Glomerular endothelial cell (primary cell): ENCODE measurements at places on chromosomes 7 and 10. TPM values are rescaled to one million over a fixed set of nuclear protein-coding genes. Genes with fewer than 3 reads are reported as not detected.

GRCh38 chr7:99557940-99558305, 519 bp upstream of the ZNF655 start:
- DNase-seq: no peak

GRCh38 chr7:11776039-11776438, 56.0 kb downstream of the THSD7A start:
- DNase-seq: no peak

DNA sequence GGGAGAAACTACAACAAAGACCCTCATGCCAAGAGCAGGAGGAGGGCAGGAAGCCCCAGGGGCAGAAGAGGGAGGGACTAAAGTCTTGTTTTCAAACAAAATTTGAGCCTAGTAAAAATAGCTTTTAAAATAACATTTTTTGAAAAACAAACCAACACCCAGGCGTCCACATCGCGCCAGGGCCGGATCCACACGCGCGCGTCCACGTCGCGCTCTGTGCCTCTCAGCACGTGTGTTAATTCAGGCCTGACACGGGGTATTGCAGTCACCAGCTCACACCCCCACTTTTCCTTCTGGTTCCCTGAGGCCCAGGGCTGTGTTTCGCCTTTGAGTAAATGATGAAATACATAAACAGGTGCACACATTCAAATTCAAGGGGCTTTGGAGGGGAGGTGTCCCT, 196.2 kb downstream of the TCERG1L start:
- no peak for DNase-seq

GRCh38 chr7:6012355-6013104, 3.5 kb downstream of the AIMP2 start:
- no peak for DNase-seq

GRCh38 chr7:148772297-148773089, 73.8 kb downstream of the CUL1 start:
- peak; percentile 34 for DNase-seq

- DNase-seq: no peak
Observed at GRCh38 chr7:44279731-44280505, 45.5 kb downstream of the CAMK2B start.

DNA sequence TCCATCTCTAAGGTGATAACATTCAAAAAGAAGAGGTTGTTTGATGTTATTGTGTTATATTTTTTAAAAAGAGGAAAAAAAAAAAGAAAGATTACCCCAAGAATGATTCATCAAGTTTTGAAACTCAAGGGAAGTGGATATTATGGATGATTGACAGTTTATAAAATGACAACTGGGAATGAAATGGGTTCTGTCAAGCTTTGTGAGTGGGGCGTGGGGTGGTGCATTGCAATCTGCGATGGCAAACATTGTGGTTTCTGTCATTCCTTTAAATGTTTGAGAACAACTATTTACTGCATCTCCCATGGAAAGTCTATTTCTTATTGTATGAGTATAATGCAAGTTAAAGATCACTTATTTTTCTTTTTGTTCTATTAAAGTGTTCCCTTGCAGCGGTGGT, 297.0 kb downstream of the CCDC3 start:
- no peak for DNase-seq

GRCh38 chr7:32588657-32589056, 93.4 kb downstream of the AVL9 start:
- DNase-seq: peak; percentile 71

- no peak for DNase-seq
Observed at GRCh38 chr7:20647036-20647435, 31.6 kb downstream of the ABCB5 start.

- DNase-seq: no peak
Observed at GRCh38 chr10:106799776-106800175, 364.7 kb downstream of the SORCS1 start.

DNA sequence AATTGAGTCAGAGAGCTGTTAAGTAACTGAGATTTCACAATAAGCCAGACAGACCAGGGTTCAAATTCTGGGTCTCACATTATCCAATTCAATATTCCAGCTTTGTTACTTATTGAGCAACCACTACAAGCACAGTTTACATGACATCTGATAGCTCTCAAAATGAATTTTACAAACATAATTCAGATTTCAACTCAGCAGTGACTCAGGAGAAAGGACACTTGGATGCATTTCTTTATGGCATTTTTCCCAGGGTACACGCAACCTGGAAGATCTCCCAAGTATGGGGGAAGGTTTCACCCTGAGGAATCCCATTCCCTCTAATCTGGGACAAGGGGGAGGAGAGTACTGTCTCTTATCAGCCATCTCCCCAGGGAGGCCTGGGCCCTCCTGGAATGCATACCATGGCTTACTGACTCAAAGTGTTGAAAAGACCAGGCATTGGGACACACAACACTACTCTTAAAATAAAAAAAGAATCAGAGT, 102.4 kb downstream of the CFTR start:
- DNase-seq: no peak

- DNase-seq: no peak
Observed at GRCh38 chr10:33099748-33100147, 141.7 kb upstream of the ITGB1 start.

GRCh38 chr10:125785791-125786190, 10.2 kb upstream of the MMP21 start:
- DNase-seq: no peak

GRCh38 chr7:74092964-74093471, 9.4 kb downstream of the LIMK1 start:
- DNase-seq: no peak

DNA sequence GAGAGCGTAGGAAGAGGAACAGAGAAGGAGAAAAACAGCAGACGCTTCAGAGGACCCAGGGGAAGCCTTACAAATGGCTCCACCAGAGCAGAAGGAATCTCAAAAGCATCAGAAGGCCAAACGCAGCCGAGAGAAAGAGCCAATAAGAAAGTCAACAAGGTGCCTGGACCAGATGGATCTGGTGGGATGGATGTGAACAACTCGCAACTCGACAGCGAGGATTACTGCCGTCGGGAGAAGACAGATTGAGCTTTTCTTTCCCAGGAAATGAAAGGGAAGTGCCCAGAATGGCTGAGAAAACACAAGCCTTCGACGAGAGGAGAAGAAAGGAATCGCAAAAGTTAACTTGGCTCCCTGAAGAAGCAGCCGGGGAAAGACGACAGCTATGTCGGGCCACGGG, 132.8 kb upstream of the MGMT start:
- DNase-seq: no peak

DNA sequence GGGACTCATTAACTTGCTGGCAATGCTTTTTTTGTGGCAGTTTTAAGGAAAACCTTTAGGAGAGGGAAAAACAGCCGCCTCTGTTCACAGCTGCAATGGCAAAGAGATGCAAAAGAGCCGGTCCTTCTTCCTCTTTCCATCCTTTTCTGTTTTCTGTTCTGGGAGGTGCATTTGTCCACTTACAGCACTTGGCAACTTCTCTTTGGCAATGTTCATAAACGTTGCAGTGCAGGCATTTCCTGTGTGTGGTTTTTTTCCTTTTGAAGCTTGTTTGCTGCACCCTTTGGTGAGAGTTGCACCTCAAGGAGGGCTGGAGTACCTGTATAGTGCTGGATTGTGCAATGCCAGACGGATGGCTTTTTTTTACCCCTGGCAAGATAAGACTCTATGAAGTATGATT, 53.9 kb upstream of the HABP2 start:
- DNase-seq: no peak

- DNase-seq: no peak
Observed at GRCh38 chr7:16345979-16346958, 75.1 kb downstream of the CRPPA start.

DNA sequence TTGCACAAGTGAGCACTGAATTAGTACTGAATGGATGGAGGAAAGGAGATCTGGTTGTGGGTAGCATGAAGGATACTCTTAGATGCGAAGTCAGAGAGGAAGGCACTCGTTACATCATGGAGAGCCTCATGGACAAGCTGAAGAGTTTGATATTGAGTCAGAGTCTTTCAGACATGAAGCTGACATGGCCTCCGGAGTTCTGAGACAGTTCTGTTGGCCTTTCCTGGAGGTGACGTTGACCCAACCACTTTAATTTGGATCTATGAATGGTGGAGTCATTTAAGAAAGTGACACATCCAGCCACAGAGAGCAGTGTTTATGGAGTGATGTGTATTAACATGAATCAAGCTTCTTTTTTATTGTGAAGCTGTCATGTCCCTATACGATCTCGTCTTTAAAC, 286.3 kb upstream of the CDC14C start:
- no peak for DNase-seq

DNA sequence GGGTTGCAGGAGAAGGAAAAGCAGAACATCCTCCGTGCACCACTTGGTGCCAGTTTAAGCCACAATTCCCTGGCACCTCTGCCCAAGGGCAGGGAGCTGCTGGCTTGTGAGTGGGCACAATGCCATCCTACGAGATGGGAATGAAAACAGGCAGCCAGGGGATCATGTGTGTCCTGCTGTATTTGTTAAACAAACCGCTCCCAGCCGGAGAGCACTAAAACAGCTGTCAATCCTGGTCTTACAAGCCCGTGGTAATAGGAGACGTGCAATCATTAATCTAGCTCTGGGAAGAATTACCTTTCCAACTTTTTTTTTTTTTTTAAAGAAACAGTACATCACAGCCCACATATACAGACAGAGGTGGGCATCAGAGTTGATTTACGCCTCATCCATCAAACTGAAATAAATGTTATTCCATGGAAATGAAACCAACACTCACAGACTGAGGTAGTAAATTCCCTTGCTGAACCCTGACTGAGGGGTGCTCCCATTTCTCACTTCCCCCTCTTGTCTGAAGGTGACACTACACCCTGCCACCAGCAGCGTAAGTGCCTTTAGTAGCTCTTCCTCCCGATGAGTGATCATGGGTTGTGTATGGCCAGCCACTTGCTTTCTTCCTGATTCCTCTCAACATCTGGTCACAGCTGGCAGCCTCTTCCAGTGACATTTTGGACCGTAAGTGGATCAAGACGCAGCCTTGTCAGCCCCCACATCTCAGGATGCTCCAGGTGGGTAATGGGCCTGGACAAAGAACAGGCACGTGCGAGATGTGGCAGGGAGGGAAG, 143.8 kb downstream of the TEX36 start:
- DNase-seq: no peak

GRCh38 chr10:114395366-114396022, 8.8 kb downstream of the AFAP1L2 start:
- DNase-seq: no peak

- DNase-seq: no peak
Observed at GRCh38 chr7:97043281-97043680, 18.6 kb upstream of the DLX5 start.

DNA sequence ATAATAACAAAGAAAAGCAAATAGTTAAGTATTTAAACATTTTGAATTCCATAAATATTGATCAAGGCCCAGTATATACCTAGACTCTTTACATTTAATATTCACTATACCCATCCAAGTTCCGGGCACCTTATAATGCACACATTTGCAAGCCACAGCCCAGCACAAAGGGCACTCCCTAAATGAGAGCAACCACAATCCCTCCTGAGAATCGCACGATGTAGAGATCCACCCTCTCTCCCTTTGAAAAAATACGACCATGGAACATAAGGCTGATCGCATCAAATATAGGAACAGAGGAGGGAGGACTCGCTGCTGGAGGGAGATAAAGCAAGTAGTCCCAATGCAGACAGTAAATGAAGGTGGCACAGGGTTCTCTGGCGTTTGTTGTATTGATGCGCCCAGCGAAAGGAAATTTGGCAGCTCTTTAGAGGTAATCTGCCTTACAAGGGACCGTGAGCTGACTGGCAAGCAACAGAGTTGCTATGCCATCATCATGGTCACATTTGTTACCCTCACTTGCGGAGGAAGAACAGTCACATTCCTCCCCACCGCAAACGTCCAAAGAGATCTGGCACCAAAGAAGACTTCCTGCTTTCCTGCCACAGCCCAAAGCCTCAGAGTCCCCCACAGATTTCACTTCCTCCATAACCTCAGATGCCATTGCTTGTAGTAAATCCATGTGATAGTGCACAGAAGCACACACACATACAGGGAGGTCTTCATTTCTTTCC, 16.1 kb upstream of the TAS2R40 start:
- no peak for DNase-seq

DNA sequence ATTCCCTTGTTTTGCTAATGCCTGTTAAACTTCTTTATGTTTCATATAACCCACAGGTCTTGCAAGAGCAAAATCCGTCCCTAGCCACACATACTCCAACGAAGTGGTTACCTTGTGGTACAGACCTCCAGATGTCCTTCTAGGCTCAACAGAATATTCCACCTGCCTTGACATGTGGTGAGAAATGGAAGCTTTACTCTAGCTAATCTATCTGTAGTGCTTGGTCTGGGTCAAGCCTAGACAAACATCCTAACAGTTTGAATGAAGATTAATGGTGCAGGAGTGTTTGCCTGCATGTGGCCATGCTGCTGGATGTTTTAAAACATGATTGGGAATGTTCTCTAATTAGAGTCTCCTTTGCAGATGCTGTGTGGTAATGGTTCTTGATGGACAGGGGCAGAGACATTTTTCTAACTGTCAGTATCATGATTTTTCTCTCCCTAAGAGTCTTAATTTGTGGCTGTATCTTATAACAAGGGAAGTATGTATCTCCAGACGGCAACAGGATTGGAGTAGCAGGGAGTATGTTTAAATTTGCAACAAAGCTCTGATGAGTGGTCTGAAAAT, 308.5 kb upstream of the FZD1 start:
- DNase-seq: no peak

GRCh38 chr10:111344804-111345203, 268.0 kb downstream of the ADRA2A start:
- DNase-seq: no peak

DNA sequence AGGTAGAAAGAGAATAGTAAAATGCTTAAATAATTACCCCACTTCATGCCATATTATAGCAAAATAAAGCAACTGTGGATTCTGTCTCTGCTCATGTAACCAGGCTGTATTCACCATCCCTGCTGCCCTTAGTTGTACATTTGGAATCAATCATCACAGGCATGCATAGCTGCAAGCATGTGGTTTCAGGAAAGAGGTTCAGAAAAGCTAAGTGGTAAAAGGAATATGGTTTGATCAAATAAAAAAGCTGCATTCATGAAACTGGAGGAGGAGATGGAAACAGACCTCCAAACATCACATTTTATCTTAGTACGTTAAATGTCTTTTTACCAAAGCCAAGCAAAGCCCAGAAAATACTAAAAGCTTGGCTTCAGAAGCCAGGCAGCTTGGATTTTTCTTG, 81.3 kb downstream of the ADAM22 start:
- no peak for DNase-seq

Gene C7orf33
- not detected in 2 replicates for total RNA-seq

Gene SPDYE9
- total RNA-seq: not detected in 2 replicates

Gene SUN1
- total RNA-seq: 154 and 208 TPM in 2 replicates

Gene H2BK1
- not detected in 2 replicates for total RNA-seq

Gene FAM180A
- not detected in 2 replicates for total RNA-seq

Gene CRHR2
- total RNA-seq: not detected in 2 replicates
